Activated CD8-positive, alpha-beta memory T cell treated with anti-CD3 and anti-CD28 coated beads, Interleukin-2, amount 10 ng/mL, durations not matched to agents 7 days and 5 days (primary cell): ENCODE measurements at places on chromosomes 12 and 14. TPM values are rescaled to one million over a fixed set of nuclear protein-coding genes. Genes with fewer than 3 reads are reported as not detected.

GRCh38 chr12:122730215-122731014 is at the start of gene HCAR1:
Gene HCAR1 (minus strand): TSS chr12:122730844. CDS start chr12:122730339, 505 bp downstream.
- peak; percentile 83 for DNase-seq

GRCh38 chr12:53171725-53172329 is 8.7 kb upstream of the ZNF740 start:
- no peak for DNase-seq

- DNase-seq: peak; percentile 83
These were observed at the start of gene DPY19L2 for GRCh38 chr12:63668028-63668799. Gene DPY19L2 (minus strand): TSS chr12:63668493. CDS start chr12:63668393, 100 bp downstream.

- no peak for DNase-seq
These were observed 558.2 kb upstream of the MIS18BP1 start for GRCh38 chr14:45811155-45811554.

The VDR gene
- 69.8 TPM for total RNA-seq

- no peak for DNase-seq
These were observed 50.0 kb upstream of the STON2 start for GRCh38 chr14:81450100-81450531.

GRCh38 chr12:114681116-114681871 is 2.7 kb downstream of the TBX3 start:
- no peak for DNase-seq

GRCh38 chr14:60989599-60989998 is 8.6 kb downstream of the SLC38A6 start:
- no peak for DNase-seq

DNA sequence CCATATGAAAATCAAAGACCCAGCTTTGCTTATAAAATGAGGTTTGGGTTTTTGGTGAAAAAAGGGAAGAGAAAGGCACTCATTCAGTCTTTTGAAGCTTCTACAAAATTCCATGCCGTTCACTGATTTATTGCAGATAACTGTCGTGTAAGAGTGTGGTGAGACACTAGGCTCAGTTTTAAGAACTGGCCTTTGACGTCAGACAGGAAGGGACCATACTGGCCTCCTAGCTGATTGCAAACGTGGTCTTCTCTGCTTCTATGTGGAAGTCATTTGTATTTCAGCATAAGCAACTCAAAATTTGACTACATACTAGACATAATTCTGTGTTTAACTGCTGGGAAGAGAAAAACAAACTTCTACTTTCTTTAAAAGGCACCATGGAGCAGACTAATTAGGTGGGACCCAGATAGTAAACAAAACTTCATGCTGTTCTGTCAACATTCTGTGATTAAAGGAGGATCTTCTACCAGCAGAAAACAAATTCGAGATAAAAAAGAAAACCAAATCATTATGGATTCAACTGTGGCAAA is 168.7 kb downstream of the TTC7B start:
- DNase-seq: no peak

DNA sequence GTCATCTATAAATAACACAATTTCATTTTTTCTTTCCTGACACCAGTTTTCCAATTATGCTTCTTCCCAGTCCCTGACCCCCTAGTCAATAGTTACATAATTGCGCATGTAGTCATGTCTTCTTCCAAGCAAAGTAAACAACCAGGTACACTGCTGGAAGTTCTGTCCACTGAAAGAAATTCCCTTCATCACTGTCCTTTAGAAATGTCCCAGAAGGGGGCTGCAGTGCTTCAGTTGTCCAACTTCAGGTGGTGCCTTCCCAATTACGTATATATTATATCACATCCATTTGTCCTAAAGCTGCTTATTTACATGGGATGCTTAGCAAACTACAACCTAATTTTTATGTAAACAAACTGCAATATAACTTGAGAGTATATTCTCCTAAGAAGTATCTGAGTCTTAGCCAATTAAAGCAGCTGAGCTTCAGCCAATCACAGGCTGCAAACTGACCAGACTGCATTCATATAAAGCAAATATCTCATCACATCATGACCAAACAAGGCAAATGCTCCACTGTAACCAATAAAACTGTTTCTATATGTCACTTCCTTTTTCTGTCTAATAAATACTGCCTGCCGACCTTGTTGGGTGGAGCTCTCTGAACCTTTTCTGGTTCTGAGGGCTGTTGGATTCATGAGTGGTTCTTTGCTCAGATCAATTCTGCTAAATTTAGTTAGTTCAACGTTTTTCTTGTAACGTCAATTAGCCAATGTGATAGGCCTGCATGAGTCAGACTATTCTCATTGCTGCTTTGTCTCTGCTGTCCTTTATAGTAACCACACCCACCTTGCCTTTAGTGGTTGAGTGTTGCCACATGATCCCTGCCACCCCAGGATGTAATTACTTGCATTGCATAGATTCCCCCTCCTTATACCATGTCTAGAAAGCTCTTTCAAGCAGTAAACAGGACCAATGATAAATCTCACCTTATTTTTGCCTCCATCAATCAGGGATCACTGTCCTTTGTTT is 239.3 kb downstream of the ALG10B start:
- no peak for DNase-seq

The ADAMTS20 gene
- total RNA-seq: not detected

- no peak for DNase-seq
These were observed 7.6 kb upstream of the EXD2 start for GRCh38 chr14:69183735-69184134.

DNA sequence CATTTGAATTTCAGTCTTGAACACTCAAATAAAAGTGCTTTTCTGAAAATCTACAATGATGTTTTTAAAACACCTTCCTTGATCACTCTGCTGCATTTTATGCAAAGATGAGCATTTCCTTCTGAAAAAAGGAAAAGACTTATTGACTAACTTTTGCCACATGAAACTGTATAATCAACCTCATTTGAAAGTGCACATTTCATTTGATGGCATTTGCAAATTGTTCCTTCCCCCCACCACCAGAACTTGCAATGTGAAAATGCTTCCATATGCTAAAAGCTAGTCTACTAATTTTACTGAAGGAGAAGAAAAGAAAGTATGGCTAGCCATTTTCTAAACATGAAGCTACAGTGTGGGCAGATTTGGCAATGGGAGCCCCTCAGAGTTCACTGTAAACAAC is 159.2 kb downstream of the RAD51B start:
- DNase-seq: no peak

DNA sequence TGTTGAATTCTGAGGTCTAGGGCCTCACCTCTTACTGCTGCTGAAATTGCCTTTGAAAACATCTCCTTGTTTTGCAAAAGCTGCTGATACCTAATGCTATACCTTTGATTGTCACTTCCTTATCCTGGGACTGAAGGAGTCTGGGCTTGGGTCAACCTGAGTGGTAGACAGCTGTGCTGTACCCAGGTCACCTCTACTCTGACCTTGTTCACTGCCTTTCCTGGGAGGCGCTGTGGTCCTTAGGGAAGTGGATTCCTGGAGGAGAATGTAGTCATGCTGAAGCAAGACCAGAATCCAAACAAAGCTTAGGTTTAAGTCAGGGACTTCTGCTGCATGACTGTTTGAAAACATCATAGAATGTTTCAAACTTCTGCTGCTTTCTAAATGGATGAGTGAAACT is 191.4 kb downstream of the SNAPC1 start:
- no peak for DNase-seq

GRCh38 chr14:62269204-62269603 is 507.0 kb downstream of the SNAPC1 start:
- DNase-seq: no peak

- DNase-seq: no peak
These were observed 16.7 kb downstream of the EPS8 start for GRCh38 chr12:15772405-15773018.

The DRAM1 gene
- 7.3 TPM for total RNA-seq

GRCh38 chr14:68394764-68395143 is 398.1 kb downstream of the ZFP36L1 start:
- no peak for DNase-seq

The TSHR gene
- 0.73 TPM for total RNA-seq

DNA sequence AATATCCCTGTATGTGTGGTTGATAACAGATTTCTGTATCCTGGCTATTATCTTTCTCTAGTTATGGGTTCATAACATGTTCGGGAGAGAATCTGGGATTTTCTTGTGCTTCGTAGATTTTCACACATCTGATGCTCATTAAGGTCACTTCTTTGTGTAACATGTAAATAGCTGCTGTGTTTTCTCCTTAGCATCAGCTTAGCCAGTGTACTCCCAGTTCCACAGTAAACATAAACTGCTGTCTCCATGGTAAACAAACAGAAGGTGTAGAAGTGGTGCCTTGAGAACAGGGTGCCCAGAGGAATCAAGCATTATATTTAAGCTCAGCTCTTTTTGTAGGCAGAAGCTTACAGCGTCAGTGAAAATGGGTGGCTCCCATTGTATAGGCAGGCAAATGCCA is 88.0 kb downstream of the ANO6 start:
- no peak for DNase-seq

The TRHDE gene
- total RNA-seq: not detected

DNA sequence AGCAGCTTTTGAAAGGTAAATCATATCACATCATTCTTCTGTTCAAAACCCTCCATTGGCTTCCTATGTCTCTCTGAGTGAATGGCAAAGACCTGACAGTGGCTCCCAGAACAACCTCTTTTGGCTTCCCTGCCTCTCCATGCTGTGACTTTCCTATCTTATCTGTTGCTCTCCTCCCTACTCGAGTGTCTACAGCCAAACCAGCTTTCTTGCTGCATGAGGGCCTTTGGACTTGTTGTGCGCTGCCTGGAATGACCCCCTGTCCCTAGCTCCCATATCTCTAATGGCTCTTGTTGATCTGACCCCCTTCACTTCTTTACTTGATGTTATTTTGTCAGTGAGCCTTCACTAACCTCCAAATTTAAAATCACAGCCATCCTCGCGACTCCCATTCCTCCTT is 2.5 kb downstream of the SYNE2 start:
- DNase-seq: no peak

DNA sequence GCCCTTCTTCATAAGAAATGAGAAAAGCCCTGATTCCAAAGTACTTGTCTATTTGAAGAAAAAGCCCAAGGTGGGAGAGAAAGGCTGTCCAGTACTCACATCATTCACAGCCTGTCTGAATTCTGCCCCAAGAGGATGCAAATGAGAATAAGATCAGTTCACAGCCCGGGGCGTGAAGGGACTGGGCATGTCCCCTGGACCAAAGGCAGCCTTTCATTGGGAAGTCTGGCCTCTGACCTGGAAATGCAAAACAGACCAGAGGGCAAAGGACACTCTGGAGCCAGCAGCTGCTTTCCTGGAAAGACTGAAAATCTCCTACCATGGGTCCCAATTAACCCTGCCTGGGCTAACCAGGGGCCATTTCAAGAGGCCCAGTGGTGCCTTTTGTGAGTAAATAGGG is 191.2 kb upstream of the PELI2 start:
- no peak for DNase-seq

GRCh38 chr12:110046451-110047187 is 1.7 kb downstream of the C12orf76 start:
- DNase-seq: no peak

GRCh38 chr14:73888971-73889370 is 2.3 kb downstream of the ZNF410 start:
- no peak for DNase-seq

DNA sequence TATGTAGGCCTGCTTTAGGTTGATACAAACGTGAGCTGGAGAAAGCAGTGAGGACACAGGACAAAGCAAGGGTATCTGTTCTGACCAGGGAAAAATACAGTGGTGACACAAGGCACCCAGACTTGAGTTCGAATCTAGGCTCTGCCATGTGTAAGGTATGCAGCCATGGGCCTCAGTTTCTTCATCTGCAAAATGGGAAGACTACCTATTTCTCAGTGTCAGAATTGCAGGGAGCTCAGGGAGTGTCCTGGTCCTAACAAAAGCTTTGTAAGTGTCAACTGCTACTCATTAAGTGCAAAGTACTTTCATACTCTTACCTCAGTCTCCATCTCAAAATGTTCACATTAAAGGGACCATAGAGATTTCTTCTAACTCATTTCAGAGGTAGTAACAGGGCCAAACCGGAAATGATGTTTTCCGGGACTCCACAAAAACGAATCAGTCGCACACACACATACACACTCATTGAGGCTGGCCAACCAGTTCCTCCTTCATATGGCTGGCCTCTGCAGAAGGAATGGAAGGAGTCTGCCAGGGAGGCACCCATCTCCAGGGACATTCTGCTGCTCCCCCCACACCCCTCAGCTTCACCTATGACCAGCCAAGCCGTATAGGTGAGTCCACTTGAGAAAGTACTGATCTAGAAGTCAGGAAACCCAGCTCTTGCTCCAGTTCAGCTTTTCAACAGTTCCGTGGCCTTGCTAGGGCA is 7.8 kb downstream of the CTDSP2 start:
- peak; percentile 67 for DNase-seq

DNA sequence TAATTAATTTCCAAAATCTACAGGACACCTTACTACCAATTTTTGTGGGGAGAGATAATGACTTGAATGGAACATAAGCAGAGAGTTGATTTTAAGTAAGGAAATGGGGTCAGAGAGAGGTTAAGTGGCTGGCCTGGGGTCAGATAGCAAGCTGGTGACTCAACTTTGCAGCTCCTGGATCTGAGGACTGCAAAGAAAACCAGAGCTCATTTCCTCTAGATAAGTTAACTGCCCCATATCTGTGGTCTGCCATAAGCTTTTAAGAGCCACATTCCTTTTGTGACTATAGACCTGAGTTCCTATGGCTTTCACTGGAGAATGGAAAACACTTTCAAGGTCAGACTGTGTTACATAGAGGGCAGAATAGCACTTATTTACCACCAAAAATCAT is 201.2 kb upstream of the PRICKLE1 start:
- no peak for DNase-seq

- no peak for DNase-seq
These were observed 34.6 kb downstream of the FMNL3 start for GRCh38 chr12:49672301-49673217.

The HOXC6 gene
- not detected for total RNA-seq

DNA sequence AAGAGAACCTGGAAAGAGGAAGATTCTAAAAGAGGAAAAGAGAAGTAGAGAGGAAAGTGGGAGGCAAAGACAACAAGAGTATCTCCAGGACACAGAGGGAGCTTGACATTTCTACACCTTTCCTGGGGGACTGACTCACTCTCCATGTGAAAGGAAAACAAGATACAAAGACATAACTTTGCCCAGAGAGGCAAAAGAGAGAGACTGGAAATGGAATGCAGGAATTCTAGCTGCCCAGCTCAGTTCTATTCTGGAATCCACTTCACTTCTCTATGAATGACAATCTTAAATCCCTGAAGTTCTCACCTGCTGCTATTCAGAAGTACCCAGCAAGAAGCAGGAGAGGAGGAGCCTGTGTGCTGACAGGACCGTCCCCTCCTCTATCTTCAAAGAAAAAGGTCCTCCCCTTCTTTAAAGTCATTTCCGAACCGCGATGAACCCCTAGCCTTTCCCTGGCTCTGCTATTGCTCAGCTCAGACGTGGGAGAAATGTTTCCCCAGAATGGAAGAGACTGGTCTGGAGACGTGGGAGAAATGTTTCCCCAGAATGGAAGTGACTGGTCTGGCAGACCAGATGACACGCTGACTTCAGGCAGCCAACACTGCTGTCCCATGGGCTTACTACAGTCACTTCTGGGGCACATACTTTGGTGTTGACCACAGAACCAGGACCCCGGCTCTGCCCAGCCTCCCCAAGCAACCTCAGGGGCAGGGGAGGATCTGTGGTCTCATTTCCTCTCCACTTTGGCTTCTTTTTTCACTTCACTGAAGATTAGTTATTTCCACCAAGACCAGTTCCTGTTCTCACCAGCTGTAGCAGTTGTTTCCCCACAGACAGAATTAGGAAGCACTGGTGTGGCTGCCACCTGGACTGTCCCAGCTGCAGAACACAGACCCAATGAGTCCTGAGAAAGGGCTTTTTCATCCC is 8.3 kb downstream of the FMNL3 start:
- peak; percentile 79 for DNase-seq
